ENCODE measurements at places on chromosomes 16 and 17. TPM values are rescaled to one million over a fixed set of nuclear protein-coding genes. Genes with fewer than 3 reads are reported as not detected.

SNRNP25 gene
- 41.1 TPM for total RNA-seq

USP43 gene
- 0.30 TPM for total RNA-seq

TBX2 gene
- not detected for total RNA-seq

CLEC19A gene
- total RNA-seq, result not detected

KCNJ2 gene
- not detected for total RNA-seq

PYDC1 gene
- total RNA-seq, result not detected

CD300LG gene
- not detected for total RNA-seq

KIF18B gene
- total RNA-seq, result 107 TPM

KPNA2 gene
- 265 TPM for total RNA-seq

CCL1 gene
- 0.87 TPM for total RNA-seq

GPRC5C gene
- not detected for total RNA-seq

DNA sequence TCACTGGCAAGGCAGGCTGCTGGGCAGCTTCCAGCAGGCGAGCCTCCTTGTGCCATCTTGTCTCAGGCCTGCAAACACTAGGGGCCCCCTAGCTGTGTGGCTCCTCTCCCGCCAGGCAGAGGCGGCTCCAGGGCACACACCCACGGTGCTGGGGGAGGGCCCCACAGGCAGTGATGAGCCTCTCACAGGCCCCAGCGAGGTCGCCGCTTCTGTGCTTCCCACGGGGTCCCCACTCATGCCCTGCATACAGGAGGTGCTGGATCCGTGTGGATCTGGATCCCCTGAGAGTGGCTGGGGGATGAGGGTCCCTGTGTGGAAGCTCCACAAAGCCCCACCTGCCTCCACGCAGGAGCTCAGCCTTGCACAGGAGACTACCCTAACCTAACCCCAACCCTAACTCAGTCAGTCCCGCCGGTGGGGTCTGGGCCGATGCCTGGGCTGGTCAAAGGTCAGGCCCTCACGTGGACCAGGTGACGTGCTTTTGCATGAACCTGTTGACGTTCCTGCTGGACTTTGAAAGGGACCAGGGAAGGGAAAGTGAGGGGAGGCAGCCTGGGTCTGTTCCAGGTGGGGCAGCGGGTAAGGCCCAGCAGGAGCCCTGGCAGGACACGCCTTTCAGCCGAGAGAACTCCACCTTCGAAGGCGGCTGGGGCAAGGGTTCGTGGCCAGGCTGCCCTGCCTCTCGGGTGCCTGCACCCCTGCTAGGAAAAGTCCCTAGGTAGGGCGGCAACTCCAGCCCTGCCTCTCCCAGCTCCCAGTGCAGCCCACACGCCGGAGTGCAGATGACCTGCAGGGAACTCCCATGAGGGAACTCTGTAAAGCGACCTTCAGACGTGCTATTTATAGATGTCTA is 5.2 kb downstream of the SECTM1 start:
- no peak for DNase-seq

DNA sequence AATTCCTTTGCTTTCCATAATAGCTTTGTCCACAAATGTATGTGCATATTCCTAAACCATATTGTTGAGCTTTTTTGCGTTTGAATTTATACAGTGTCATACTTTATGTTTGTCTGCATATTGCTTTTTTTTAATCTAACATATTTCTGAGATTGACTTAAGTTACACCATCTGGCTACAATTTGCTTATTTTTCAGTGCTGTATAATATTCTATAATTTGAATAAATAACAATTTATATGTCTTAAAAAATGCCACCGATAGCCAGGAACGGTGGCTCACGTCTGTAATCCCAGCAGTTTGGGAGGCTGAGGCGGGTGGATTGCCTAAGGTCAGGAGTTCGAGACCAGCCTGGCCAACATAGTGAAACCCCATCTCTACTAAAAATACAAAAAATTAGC is 1.5 kb upstream of the PIMREG start:
- DNase-seq, result no peak

GRCh38 chr17:61335105-61335844 is 64.4 kb upstream of the TBX2 start:
- DNase-seq, result no peak

- DNase-seq, result no peak
Observed at GRCh38 chr17:2871720-2872119, 75.5 kb downstream of the RAP1GAP2 start.

- DNase-seq, result peak; percentile 26
Observed at GRCh38 chr17:14297161-14297851, 3.6 kb upstream of the HS3ST3B1 start.

DNA sequence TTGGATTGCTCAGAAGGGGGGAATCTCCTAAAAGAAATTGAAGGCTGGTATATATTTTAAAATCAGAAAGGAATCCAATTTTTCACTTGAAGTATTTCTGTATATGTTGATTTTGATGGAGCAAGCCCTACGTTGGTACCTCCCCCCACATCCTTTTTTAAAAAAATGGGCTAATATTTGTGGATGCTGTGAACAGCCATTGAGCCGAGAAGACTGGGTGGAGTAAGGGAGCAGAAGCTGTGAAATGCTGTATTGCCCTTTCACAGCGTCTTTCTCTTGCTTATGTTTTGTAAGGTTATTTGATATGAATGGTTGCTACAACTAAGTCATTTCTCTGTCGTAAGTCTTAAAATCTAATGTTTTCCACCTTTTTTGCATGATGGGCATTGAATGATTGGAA is 2.3 kb downstream of the PAFAH1B1 start:
- no peak for DNase-seq

DNA sequence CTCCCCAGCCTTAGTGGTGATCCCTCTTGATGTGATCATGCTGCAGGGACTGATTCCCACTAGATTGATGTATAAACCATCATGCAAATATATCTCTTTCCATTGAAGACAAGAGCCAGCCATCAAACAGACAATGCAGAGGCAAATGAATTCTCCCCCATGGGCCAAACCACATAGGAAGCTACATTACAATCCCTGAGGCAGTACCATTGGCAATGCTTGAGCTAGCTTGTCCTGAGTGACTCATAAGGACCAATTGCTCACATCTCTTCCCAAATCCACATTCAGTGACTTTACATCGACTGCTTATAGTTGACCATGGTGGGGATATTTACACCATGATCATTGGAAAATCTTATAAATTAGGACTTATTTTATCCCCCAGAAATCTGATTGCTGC is 242.2 kb downstream of the SHISA9 start:
- no peak for DNase-seq

GRCh38 chr16:48596326-48596725 is 13.7 kb downstream of the N4BP1 start:
- DNase-seq, result peak; percentile 22

DNA sequence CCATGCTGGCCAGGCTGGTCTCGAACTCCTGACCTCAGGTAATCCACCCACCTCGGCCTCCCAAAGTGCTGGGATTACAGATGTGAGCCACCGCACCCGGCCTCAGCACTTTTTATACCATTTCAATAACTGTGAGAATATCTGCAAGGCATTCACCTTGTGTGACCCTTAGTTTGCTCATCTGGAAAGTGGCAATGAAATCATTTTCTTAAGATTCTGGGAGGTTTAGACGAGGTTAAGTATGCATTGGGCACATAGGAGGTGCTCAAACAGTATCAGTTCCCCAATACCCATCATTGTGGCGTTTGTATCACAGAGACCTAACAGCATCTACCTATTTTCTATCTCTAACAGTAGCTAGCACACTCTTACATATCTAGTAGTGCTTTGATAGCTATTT is 481.9 kb upstream of the ERCC4 start:
- DNase-seq, result no peak

DNA sequence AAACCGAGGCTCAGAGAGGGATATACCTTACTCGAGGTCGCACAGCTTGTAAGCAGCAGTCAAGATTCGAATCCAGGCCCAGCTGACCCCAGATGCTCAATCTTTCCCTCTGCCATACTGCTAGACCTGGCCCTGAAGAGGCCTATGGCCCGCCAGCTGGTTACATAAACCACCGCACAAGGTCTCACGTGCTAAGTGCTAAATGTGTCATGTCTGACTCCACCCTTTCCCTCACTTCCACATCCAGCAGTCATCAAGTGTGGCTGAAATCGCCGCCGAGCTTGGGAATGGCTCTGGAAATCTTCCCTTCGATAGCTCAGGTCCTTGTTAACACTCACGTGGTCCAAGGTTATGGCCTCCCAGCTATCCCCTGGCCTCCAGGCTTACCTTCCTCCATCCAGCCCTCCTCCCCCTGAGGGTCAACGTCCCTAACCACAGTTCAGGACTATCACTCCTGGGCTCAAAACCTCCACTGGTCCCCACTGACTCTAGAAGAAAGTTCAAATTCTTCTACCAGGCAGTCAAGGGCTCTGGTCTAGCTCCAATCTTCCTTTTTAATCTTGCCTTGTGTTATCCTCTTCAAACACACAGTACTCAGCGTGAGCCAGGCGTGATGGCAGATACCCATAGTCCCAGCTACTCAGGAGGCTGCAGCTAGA is 3.5 kb downstream of the ZBTB4 start:
- no peak for DNase-seq

GRCh38 chr16:30085247-30085646 is 6.5 kb downstream of the TBX6 start:
- no peak for DNase-seq

- DNase-seq, result no peak
Observed at GRCh38 chr16:65355706-65356105, 233.8 kb upstream of the CDH11 start.

DNA sequence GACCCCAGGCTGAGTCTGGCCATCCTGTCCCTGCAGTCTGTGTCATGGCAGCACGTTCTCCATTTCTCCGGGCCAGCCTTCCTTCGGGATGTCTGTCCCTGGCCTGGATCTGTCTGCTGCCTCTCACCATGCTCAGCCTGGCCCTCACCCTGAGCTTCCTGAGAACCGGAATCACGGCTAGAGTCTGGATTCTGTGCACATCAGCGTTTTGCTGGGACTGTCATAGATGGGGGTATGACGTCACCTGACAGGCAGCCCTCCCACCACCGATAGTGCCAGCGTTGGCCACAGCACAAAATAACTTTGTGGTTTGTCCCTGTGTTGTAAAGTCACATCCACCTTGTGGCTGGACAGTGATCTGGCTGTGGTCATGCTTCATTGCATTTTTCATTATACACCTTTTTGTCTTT is 59.2 kb downstream of the B9D1 start:
- no peak for DNase-seq

GRCh38 chr17:13869331-13869940 is 199.9 kb upstream of the COX10 start:
- DNase-seq, result no peak

DNA sequence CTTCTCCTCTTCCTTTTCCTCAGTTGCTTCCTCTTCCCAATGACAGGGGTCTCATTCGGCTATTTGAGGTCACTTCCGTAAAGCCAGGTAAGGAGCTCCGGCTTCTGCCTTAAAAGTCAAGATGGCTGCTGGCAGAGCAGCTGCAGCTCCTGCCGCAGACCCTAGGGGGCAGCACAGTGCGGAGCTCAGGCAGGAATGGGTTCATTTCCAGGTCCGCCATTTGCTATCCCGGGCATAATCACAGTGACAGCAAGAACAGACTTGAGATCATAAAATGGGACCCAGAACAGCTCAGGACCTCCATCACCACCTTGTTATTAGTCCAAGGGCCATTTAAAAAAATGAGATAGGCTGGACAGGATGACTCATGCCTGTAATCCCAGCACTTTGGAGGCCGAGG is 199.5 kb downstream of the ZNF18 start:
- DNase-seq, result no peak

GRCh38 chr17:34988644-34989043 is 8.3 kb downstream of the LIG3 start:
- DNase-seq, result no peak

- no peak for DNase-seq
Observed at GRCh38 chr17:79595471-79595870, 15.4 kb downstream of the RBFOX3 start.

DNA sequence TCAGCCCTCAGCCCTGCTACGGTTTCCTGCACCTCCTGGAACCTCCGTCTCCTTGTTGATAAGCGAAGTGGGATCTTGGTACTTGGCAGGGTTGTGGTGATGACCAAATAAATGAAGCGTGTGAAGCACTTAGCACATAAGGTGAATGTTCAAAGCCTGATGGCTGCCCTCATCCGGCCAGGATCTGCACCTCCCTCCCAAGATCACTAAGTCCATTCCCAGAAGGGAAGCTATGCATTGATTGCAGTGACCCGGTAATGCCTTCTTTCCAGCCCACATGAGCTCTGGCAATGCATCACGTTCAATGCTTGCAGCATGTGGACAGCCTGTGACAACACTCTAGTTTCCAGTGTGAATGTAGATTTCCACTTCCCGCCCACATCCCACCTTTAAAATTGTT is 24.9 kb upstream of the RHOT1 start:
- DNase-seq, result no peak

DNA sequence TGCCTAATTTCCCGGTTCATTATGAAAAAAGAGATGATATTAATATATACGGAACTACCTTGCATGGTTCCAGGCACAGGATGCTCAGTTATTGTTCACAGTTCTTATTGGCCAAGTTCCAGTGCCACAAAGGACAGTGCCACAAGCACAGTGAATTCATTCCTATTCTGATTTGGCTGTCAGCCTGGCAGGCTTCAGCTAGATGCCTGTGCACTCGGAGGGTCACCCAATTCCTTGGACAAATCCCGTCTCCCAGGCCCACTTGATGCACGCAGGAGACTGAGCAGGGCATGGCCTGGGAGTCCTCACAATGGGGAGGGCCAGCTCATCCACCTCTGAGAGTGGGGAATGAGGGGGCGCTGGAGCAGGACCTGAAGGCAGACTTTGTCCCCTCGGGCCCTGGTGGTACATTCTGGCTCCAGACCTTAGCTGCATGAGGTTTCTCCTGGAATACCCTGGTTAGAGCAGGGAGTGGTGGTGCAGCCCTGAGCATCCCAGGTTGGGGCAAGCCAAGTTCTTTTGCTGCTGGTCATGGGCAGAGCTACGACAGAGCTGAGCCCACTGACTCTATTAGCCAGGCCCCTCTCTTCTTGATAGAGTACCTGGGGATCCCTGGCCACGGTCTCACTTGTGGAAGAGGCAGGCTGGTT is 41.4 kb downstream of the MIS12 start:
- DNase-seq, result no peak

Measured in activated CD4-positive, alpha-beta T cell treated with anti-CD3 and anti-CD28 coated beads, Interleukin-2, amount 10 ng/mL, durations not matched to agents 7 days and 5 days (primary cell).